ENCODE measurements at places on chromosomes 2 and 18.

DNA sequence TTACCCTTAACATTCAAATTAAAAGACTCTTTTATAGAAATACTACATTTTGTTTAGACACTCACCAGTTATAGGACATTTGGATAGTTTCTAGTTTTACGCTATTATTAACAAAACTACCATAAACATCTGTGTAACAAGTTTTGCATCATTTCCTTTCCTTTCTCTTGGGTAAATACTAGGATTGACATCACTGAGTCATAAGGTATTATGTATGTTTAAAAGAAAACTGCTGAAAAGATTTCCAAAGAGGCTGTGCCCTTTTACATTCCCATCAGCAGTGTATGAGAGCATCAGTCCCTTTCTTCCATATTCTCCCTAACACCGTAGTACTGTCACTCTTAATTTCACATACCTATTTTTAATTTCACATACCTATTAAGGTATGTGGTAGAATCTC lies 130.6 kb downstream of the USP34 start:
- DNase-seq, result no peak

DNA sequence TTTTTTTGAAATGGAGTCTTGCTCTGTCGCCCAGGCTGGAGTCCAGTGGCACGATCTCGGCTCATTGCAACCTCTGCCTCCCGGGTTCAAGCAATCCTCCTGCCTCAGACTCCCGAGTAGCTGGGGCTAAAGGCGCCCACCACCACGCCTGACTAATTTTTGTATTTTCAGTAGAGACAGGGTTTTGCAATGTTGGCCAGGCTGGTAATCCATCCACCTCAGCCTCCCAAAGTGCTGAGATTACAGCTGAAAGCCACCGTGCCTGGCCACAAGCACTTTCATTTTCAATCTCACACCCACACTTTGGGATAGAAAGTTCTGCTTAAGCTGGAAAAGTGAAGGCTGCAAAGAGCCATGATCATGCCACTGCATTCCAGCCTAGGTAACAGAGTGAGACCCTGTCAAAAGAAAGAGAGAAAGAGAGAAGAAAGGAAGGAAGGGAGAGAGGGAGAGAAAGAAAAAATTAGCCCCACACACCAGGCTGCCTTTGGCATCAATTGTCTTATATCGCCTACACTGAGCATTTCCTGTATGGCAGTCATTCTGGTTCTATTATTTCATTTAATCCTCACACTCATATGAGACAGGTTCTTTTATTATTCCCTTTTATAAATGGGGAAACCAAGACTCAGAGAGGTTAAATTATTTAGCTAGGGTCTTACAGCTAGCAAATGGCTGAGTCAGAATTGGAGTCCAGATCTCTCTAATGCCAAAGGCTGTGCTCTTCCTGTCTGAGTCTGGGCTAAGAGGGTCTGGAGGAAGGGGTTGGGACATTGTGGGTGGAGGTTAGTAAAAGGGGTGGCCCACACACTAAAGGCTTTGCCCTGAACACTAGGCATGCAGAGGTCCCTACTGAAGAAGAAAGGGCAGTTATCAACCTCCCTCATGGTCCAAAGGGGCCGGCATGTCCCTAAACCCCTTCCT lies 37.9 kb upstream of the PKDCC start:
- DNase-seq, result no peak

DNA sequence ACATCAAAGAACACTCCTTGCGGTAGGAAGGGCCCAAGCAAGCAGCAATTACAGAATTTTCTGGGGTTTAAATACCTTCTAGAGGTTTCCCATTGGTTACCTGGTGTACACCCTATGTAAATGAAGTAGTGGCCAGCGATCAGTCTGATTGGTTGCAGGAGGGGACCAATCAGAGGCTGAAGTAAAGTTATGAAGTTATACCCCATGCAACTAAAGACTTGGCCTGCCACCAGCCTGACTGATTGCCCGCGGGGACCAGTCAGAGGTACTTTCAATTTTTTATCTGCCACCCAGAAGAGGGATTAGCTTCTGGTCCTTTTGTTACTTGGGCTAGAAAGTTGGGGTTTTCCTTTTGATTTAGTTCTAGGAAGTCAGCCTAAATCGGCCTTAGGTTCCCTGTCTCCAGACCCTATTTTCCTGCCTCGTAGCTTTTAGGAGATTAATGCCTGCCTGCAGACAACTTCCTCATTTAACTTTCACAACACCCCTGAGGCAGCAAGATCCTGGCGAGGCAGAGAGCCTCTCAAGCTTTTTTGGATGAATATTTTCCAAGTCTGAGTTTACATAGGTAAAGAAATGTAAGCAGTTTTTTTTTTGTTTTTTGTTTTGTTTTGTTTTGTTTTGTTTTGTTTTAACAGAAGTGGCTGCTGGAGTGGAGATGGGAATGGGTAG lies 1.5 kb upstream of the DGUOK start:
- DNase-seq, result no peak

DNA sequence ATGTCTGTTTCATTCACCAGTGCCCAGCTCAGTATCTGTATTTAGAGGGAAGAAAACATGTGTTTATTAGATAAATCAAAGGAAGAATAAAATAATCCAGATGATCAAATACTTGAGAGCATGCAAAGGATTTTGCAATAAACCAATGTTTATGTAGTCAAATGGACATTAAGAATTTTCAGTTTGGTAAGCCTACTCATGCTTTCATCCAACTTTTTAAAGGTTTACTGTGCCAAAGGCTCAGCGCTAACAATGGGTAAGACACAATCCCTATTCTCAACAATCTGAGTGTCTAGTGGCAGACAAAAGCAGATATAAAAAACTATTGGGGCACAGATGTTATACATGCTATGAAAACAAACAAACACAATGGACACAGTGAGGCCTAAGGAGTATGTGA lies 26.3 kb downstream of the GRB14 start:
- no peak for DNase-seq

GRCh38 chr2:135685361-135685760 lies 56.3 kb upstream of the UBXN4 start:
- no peak for DNase-seq

All from hypothalamus (tissue), 51 donors.